ENCODE measurements at places on chromosomes 4 and X. TPM values are rescaled to one million over a fixed set of nuclear protein-coding genes. Genes with fewer than 3 reads are reported as not detected.

NHSL2 gene
- total RNA-seq = 40.3 TPM

DNA sequence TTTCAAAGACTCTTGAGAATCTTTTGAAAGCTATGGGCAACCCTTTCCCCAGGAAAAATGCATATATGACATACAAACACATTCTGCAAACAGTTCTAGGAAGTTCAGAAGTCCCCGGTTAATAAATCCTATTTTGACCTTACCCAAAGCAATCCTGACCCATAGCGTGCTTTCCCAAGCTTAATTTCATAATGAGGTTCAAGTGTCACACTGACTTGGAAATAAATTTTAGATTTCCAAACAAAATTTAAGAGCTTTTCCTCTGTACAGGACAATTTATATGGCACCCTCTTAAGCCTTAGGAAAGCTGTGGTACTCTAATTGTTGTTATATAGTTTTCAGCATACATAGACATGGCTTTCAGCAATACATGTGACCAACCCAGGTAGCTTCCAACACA lies 11.3 kb downstream of the MID2 start:
- DNase-seq = no peak
- H3K27ac ChIP-seq = no peak overlapping the region
- H3K27me3 ChIP-seq = no peaks in the 10 kb centered on the region
- no peaks in the 10 kb centered on the region for H3K4me1 ChIP-seq

GPR50 gene
- not detected for total RNA-seq

DNA sequence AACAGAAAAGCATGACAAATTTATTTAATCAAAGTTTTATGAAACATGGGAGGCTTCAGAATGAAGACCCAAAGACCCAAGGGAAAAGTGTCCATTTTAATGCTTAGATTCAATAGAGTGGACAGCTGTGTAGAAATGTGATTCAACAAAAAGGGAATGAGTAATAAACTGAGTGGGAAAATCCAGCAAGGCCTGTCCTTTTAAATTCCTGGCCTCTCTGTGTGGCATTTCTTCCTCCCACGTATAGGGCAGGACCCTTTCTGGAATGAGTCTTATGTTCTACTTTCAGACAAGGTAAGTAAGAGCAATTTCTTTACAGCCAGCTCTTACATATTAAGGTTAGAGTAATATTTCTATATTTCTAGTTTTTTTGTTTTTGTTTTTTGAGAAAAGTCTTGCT lies 14.5 kb downstream of the AASDH start:
- H3K27ac ChIP-seq = no peak overlapping the region
- H3K27me3 ChIP-seq = no peaks in the 10 kb centered on the region
- H3K36me3 ChIP-seq = no peaks in the 10 kb centered on the region
- DNase-seq = no peak
- H3K4me3 ChIP-seq = no peak overlapping the region

- H3K4me3 ChIP-seq = no peak overlapping the region
- no peak for DNase-seq
- H3K4me1 ChIP-seq = no peaks in the 10 kb centered on the region
- no peaks in the 10 kb centered on the region for H3K36me3 ChIP-seq
- H3K27ac ChIP-seq = no peak overlapping the region
Measured at GRCh38 chr4:113871080-113871479, 108.4 kb downstream of the ARSJ start.

DNA sequence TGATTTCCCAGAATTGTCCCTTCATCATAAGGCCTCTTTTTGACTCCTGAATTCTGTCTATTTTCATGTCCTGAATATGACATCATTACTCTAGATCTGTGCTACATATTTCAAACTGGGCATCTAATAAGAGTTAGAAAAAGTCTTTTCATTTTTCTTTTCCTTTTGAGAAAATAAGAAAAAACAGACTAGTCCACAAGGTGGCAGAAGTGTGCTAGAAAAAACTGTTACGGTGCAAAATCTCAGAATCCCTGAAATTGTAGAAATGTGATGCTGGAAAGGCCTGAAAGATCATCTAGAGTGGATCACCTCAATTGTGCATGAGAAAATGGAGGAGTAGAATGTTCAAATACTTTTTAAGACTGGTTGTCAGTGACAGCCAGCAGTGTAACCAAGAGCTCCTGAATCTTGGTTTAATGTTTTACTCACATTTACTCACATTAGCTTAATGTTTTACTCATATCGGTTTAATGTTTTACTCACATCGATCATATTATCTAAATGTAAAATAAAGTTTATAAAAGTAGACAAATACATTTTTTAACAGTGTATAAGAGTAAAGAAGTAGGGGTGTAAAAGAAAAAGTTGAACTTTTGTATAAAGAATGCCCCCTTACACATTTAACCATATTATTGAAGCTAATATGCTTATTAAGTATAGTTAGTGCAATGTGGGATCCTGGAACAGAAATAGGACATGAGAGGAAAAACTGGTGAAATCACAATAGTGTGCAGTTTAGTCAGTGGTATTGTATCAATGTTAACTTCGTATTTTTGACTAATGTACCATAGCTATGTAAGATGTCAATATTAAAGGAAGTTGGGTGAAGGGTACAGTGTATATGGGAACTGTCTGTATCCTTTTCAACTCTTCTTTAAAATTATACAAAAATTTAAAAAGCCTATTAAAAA lies 15.2 kb downstream of the ASB11 start:
- H3K4me3 ChIP-seq = no peak overlapping the region
- H3K27ac ChIP-seq = peak overlapping the region; percentile 28
- no peaks in the 10 kb centered on the region for H3K36me3 ChIP-seq
- H3K27me3 ChIP-seq = no peaks in the 10 kb centered on the region
- peak; percentile 53 for DNase-seq

DNA sequence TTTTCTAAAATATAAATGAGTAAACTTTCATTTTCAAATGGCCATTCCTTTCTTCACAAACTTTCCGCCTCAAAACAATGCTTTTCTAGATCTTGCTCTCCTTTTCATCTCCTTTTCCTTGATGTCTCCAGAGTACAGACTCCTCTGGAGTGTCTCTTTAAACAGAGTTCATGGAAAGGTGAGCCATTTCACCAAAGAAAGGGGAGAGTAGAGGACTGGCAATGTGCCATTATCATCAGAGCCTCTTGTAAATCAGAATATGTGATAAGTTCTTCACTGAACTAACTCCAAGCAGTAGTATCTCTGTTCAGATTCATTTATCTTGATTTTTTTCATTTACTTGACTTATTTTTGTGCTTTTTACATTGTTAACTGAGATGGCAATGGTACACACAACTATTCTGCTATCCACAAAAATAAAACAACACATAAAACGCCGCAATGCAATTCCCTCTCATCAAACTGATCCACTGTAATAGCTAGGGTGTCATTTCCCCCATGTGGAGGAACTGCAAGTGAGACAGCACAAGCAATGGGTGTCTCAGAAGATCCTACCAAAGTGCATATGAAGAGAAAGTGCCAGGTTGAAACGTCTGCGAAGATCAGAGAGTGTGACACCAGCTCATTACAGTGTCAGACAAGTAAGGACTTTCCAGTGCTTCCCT lies 125.4 kb downstream of the RASL11B start:
- no peak overlapping the region for H3K27ac ChIP-seq
- DNase-seq = peak; percentile 11
- no peaks in the 10 kb centered on the region for H3K36me3 ChIP-seq
- H3K4me1 ChIP-seq = no peaks in the 10 kb centered on the region
- no peak overlapping the region for H3K4me3 ChIP-seq

DNA sequence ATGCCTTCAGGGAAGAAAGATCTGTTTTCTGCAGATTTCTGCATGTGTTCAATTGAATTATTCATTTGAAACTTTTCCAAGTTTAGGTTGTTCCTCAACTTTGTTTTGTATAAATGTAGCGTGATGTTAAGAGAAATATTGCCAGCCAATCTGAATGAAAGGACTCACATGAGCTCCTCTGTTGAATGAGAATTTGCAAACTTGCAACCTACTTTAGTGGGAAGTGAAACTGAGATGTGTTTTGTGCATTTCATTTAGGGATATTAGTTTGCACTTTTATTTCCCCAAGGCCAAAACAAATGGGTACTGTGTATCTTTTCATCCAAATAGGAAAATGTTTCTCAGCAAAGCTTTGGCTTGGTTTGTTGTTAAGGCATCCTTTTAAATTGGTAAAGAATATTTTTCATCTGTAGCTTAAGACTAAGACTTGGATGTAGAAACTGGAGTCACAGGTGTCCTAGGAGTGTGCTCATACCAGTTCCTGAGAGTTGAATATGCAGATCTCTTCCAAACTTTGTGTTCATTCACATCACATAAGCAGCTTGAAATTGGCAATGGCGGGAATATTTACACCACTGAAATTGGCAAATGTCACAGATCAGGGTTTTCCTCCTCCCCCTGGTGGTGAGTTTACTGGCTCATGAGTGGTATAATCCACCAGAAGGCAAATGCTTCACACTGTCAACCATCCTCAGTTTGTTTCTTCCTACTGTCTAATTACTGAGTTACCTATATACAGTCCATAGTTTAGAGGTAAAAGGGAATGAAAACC lies 193.6 kb upstream of the BANK1 start:
- no peak overlapping the region for H3K27ac ChIP-seq
- no peak overlapping the region for H3K4me3 ChIP-seq
- DNase-seq = no peak
- H3K27me3 ChIP-seq = no peaks in the 10 kb centered on the region

All from endothelial cell of umbilical vein (primary cell).